ENCODE measurements at places on chromosomes 3 and 15.

DNA sequence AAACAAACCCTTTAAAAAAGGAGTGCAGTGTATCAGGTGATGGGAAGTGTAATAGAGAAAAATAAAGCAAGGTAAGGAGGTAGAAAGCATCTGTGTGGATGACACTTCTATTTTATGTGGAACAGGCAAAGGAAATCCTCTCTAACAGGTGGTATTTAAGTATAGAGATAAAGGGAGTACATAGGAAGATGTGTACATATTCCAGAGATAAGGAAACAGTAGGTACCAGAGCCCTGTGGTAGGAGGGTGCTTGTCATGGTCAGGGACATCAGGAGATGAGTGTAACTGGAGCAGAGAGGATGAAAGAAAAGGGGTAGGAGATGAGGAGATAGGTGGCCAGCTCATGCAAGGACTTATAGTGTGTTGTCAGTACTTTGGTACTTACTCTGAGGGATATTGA is 65.8 kb downstream of the CHST2 start:
- DNase-seq, result no peak

DNA sequence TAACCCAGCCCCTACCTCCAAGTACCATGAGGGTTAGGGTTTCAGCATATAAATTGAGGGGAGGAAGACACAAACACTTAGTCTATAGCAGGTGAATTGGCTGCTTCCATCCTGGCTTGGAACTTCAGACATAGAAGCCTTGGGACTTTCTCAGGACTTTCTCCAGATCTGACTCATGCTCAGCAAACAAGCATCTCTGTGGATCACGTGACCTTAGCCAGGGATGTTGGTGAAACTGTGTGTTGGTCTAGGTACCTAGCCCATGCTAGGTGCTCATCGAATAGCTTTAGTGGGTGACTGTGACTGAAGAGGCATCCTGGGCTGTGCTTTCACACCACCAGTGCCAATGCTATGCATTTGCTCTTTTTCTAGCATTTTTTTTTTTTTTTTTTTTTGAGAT is 58.9 kb downstream of the CD47 start:
- DNase-seq, result no peak

GRCh38 chr3:88038566-88038965 is 20.2 kb downstream of the CGGBP1 start:
- peak; percentile 18 for DNase-seq

GRCh38 chr15:32991619-32992111 is 202.8 kb downstream of the FMN1 start:
- no peak for DNase-seq

DNA sequence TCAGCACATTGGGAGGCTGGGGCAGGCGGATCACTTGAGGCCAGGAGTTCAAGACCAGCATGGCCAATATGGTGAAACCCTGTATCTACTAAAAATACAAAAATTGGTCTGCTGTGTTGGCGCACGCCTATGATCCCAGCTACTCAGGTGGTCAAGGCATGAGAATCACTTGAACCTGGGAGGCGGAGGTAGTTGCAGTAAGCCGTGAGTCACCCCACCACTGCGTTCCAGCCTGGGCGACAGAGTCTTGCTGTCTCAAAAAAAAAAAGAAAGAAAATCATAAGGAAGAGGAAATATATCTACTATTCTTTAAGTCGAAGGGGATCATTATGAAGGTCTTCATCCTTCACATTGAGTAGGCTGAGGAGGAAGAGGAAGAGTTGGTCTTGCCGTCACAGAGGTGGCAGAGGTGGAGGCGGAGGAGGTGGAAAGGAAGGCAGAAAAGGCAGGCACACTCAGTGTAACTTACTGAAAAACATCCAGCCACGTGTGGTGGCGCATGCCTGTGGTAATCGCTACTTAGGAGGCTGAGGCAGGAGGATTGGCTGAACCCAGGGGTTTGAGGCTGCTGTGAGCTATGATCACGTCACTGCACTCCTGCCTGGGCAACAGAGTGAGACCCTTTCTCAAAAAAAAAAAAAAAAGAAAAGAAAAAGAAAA is 14.2 kb downstream of the CSK start:
- DNase-seq, result no peak

DNA sequence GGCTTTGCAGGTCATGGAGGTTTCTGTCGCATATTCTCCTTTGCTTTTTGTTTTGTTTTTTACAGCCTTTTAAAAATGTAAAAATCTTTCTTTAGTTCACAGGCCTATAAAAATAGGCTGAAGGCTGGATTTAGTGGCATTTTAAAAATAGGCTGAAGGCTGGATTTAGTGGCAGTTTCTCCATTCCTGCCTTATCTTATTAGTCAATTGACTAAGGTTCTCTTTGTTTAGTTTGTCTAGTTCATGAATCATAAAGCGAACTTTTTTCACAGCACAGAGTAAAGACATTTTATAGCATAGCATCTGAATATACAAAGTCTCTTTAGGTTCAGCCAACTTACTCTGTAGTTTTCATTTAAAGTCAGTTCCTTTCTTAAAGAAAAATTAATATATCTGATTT is 31.4 kb downstream of the AP4E1 start:
- no peak for DNase-seq

DNA sequence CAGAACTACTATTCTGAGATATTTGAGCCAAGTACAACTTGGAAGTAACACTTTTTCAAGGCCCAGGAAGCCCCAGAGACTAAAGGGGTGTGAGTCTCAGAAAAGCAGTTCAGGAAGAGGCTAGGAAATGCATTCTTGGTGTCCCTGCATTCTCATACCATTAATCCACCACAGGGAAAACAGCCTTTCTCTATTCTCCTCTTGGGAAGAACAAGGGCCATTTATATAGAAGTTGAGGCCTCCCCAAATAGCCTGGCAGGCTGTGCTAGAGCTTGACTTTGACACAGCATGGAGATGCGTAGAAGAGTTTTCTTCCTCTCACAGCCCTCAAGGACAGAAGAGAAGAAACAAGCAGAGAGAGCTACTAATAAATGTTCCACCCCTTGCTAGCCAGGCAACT is 5.5 kb upstream of the NR2C2 start:
- DNase-seq, result no peak

DNA sequence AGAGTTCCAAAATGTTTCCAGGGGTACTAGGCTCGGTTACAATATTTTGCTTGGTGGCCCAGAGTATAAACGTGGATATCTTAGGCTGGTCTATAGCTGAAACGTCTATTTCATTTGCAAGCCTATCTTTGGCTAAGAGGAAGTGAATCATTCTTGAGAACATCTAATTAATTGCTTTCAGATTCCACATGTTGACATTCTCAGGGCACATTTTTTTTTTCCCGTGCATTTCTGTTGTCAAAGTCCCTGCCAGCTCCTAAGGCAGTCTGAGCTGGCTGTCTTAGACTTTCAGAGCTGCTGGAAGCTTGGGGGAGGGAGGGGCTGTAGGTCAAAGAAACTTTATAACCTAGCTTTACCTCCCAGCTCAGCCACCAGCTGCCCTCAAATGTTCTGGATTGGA is 23.2 kb upstream of the LAMP3 start:
- DNase-seq, result peak; percentile 73

DNA sequence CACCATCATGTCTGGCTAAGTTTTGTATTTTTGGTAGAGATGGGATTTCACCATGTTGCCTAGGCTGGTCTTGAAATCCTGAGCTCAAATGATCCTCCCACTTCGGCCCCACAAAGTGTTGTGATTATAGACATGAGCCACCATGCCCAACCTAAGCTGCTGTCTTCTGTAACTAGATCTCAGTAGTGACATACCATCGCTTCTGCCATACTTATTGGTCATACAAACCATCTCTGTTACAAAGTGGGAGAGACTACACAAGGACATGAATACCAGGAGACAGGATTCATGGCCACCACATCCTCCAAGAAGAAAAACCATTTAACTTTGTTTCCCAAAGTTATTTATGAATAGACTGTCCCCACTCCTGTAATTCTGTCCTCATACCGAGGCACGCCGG is 81.3 kb downstream of the SMAD6 start:
- DNase-seq, result no peak

DNA sequence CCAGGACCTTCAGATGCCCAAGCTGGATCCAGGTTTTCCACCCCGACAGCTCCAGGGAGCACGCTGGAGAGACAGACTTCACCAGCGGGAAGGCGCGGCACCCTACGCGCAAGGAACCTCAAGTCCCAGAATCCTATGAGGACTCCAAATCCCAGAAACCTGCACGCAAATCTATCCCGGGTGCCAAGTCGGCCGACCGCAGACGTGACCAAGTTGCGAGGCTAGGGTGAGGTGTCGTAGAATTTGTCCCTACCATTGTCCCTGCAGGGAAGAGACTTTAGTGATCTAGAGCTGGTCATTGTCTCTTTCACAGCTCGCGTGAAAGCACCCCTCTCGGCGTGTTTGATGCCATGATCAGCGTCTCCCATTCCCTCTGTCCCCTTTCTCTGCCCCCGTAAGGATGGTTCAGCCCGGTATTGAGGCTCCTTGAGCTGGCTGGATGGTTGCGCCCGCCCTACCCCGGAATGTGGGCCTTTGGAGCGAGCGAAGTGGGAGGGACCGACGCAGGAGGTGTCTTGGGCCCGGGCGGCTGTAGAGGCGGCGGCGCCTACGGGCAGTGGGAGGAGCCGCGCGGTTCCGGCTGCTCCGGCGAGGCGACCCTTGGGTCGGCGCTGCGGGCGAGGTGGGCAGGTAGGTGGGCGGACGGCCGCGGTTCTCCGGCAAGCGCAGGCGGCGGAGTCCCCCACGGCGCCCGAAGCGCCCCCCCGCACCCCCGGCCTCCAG is at the start of gene PRKCI:
Gene PRKCI (plus strand): TSS at position 501 of the 723 bp plus-strand sequence. CDS start 246 bp downstream, outside the sequence.
- peak; percentile 97 for DNase-seq

DNA sequence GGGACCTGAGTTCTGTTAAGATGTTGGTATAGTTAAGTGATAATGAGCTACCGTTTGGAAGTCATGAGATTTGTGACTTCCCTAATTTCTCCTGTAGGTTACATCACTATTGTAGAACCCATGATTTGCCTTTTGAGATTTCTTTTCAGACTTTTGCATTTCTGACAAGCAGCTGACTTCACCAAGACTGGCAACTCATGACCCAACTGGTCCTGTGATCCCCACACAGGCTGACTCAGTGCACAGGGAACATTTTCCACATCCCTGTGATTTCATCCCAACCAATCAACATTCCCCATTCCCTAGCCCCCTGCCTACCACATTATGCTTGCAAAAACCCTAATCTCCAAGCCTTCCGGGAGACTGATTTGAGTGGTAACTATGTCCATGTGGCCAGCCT is 242.1 kb upstream of the PDZRN3 start:
- DNase-seq, result no peak

DNA sequence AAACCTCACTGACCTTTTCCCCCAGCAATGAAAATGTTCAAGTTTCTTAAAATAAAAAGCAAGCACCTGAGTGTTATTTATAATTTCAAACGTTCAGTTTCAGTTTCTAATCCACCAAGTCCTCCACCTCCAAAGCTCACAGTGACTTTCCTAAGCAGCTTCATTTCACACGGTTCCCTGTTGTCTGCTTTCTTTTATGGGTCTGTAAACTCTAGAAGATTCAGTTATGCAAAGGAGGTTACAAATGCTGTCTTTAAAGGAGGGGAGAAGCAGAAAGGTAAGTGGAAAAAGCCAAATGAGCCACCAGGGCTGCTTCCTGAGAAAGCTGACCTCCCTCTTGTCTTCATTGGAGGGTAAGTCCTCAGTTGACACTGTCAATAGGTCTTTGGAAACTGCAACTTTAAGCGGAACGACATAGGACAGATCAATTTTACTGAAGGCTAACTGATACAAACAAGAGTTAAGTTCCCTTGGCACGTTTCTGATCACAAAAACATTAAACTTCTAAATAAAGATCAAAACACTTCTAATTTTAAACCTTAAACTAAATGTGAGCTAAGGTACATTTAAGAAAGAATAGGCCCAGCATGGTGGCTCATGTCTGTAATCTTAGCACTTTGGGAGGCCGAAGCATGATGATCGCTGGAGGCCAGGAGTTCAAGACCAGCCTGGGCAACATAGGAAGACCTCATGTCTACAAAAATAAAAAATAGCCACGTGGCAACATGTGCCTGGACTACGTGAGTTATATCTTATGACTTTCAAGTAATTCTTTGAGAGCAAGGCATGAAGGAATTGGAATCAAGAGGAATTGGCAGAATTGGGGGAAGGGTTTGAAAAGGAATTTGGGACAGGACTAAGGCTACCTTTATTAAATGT is 151.9 kb upstream of the UBE2E1 start:
- no peak for DNase-seq

- DNase-seq, result no peak
Measured at GRCh38 chr3:90121326-90121725, 1013.9 kb downstream of the EPHA3 start.

GRCh38 chr3:183328823-183329222 is 75.8 kb downstream of the B3GNT5 start:
- peak; percentile 42 for DNase-seq

- DNase-seq, result peak; percentile 42
Measured at GRCh38 chr15:69903470-69904469, 193.9 kb downstream of the TLE3 start.

DNA sequence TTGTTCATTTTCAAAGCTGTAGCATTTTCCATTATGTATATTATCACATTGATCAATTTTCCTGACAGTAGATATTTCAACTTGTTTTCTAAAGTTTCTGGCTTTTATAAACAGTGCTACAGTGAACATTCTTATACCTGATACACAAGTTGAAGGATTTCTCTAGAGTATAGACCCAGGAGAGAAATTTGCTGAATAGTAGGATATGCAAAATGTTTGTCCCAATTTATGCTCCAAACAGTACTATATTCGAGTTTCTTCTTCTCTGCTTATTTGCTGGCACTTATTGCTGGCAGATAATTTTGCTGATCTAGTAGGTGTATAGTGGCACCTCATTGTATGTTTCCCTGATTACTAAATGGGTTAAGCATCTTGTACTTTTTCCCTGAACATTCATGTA is 117.2 kb upstream of the CHRM5 start:
- no peak for DNase-seq

DNA sequence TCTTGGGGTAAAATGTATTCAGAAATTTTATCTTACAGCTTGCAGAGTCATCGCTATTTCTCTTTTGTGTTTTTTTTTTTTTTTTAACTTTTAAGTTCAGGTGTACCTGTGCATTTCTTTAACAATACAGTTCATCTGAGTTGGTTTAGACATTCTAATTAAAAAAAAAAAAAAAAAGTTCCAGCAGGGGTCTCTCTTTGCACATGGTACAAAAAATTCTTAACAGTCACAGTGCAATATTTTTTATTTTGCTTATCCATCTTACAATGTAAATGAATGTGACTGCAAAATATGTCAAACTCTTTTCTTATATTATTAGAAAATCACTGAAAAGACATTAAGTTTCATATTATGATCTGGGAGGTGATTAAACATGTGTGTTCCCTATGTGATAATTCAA is 47.5 kb upstream of the SLC9A9 start:
- DNase-seq, result no peak

DNA sequence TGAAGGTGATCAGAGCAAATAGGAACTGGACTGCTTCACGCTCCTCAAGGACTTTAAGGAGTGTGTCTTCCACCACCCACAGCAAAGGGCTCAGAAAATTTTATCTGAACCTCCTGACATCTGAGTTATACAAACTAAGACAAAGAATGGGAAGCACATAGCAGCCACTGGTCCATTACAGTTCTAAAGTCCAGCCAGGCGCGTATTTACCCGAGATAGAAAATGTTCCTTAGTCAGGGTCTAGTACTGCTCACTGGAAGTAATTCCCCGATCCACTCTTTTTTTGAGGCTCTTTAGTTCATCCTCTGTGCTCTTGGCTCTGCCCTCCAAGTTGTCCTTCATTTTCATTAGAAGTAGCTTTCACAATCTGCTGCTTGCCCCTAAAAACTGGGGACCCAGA is 88.5 kb upstream of the GOLGA8J start:
- DNase-seq, result no peak
